ENCODE measurements at places on chromosomes 2 and 18.

GRCh38 chr2:169480079-169480465 lies 778 bp downstream of the BBS5 start:
- no peak for DNase-seq

- no peak for DNase-seq
These were observed 39.4 kb downstream of the SH2D6 start for GRCh38 chr2:85457877-85458316.

DNA sequence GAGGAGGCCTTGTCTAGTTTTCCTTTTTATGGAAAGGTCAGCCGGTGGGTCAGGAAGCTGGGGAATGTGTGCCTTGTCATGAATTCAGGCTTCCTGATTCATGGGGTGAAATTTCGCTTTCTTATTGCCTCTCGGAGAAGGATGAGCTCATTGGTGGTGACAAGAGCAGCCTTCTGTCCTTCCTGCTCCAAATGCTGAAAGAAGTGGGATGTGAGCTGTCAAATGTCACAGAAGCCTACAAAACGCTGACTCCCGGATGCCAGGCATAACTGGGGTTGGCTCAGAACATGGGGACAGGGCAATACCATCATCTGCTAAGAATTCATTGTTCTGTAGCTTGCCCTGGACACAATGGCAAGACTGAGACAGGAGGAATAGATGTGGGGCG lies 55.8 kb upstream of the FAM136A start:
- DNase-seq, result no peak

DNA sequence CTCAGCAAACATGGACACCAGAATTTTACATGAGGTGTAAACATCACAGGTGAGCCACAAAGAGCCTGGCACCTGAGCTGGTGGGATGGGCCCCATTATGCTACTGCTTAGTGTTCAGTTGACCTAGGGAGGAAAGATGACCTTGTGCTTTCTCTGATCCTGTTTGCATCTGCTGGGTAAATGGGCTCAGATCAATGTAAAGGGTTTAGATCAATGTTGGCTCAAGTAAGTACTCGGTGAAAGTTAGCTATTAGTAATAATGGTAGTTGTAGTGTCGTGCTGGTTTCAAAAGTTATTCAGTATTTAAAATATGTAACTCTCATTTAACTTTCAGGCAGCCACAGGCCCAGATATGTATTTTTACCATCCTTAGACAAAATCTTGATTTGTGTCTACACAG lies 19.8 kb downstream of the ABHD3 start:
- DNase-seq, result no peak

- no peak for DNase-seq
These were observed 865.9 kb upstream of the VRK2 start for GRCh38 chr2:57180678-57181077.

GRCh38 chr18:6004119-6004518 lies 108.8 kb upstream of the TMEM200C start:
- DNase-seq, result no peak

GRCh38 chr2:191862156-191862775 lies 15.4 kb upstream of the CAVIN2 start:
- DNase-seq, result no peak

- no peak for DNase-seq
These were observed 7.6 kb upstream of the TNS1 start for GRCh38 chr2:218010140-218010983.

- no peak for DNase-seq
These were observed 2.6 kb downstream of the INHA start for GRCh38 chr2:219574484-219575311.

- DNase-seq, result no peak
These were observed 28.2 kb downstream of the OSBPL1A start for GRCh38 chr18:24369426-24369825.

- no peak for DNase-seq
These were observed 97.2 kb downstream of the VAPA start for GRCh38 chr18:10011061-10011460.

- no peak for DNase-seq
These were observed 3.2 kb downstream of the UBE2E3 start for GRCh38 chr2:180983468-180984242.

- DNase-seq, result no peak
These were observed at the start of gene TYMS for GRCh38 chr18:657311-658000. TSS of gene TYMS (plus strand) at chr18:657653. CDS start at chr18:657743, 90 bp downstream.

DNA sequence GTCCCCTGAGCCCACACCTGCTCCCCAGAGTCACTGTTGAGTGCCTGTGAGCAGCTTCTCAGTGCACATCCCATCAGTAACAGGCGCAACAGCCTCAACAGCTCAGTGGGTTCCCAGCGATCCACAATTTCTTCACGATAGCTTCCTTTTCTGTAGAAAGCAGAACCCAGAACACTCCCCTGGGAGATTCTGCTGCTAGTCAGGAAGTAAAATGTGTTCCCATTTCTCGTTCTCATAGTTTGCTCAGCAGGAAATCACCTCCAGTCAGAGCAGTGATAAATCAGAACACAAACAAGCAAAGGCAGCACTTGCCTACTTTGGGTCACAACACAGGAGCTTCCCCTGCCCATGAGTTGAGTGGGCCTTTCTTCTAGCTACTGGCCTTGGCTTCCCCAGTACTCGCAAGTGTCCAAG lies 48.9 kb upstream of the ATG16L1 start:
- no peak for DNase-seq

GRCh38 chr2:237435844-237436587 lies 22.1 kb upstream of the COL6A3 start:
- DNase-seq, result no peak

DNA sequence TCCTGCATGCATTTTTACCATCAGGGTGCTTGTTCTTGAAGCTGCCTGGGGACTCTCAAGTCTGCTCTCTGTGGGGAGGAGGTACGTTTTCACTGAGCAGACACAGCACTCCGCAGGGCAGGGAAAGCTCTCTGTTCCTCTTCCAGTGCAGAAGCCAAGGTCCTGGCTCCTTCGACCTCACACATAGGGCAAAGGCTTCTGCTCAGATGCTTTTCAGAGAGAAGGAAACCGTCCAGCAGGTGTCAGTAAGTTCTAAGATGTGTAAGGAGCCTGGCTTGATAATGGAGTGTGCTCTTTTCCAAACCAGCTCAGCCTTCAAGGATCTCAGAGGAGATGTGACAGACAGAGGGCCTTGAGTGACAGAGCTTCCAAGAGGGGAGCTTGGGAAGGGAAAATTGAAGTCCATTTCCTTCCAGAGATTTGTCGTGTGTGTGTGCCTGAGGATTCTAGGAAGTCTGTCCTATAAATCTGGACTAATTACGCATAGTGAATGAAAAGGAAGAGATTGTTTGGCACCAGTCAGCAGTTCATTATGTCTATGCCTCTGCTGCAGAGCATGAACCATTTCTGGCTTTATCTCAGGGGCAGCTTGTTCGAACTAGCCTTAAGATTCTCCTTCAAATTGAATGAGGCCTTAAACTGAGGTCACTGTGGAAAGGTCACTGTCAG lies 67.3 kb upstream of the UPP2 start:
- no peak for DNase-seq

- DNase-seq, result no peak
These were observed 411.6 kb downstream of the RND3 start for GRCh38 chr2:150075831-150076230.

DNA sequence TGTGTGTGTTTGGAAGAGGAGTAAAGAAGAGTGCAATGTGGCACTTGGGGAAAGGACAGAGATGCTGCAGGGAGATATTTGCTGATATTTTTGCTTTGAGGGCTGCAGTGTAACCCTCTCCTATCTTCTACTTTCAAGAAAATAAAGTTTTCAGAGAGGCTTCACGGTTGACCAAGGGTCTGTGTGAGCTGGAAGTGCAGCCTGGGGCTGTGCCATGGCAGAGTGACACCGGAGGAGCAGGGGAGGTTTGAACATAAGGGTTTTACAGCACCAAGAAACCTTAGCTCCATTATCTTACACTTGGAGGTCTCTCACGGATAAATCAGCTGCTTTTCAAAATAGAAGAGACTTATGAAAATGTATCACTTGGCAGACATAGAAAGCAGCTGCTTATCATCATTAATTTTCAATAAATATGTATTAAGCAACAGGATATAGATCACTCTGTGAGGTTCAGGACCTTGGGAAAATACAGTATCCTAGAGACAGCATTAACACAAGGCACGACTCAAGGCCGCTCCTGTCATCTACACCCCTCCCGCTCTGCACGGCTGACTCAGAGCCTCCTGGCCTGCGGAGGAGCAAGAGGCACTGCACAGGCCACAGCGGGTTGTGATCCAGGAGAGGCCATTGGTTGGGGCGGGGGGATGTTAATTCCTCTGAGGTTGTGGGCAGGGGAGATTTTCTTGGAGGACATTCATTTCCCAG lies 127.8 kb downstream of the COPS8 start:
- DNase-seq, result no peak

- DNase-seq, result no peak
These were observed 508.9 kb upstream of the MYT1L start for GRCh38 chr2:2839782-2840531.

- DNase-seq, result no peak
These were observed 7.4 kb upstream of the SFTPB start for GRCh38 chr2:85675427-85675826.

GRCh38 chr18:55738483-55739114 lies 150.6 kb upstream of the TCF4 start:
- no peak for DNase-seq

DNA sequence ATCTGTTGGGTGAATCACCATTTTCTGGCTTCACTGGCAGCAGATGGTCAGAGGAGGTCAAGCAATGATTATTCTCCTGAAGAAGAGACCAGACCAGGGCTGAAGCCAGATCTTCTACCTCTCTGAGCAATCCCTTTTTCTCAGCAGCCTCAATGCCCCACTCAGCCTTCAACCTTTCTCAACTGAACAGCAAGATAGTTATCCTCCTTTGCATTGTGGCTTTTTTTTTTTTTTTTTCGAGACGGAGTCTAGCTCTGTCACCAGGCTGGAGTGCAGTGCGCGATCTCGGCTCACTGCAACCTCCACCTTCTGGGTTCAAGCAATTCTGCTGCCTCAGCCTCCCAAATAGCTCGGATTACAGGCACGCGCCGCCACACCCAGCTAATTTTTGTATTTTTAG lies 50.5 kb downstream of the ZFP36L2 start:
- no peak for DNase-seq

DNA sequence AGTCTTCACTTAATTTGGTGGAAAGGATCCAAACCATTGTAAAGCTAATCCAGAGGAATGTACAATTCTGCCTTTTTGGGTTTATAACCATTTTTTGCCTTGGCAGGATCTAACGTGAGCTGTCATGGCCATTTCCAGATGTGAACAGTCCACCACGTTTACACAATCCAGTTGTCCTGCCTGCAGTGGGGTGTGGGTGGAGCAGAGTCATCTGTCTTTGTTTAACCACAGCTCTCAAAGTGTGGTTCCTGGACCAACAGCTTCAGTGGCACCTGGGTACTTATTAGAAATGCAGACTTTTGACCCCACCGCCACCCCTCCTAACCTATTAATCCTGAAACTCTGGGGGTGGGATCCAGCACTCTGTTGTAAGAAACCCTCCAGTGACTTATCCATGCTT lies 35.9 kb downstream of the FHOD3 start:
- no peak for DNase-seq

DNA sequence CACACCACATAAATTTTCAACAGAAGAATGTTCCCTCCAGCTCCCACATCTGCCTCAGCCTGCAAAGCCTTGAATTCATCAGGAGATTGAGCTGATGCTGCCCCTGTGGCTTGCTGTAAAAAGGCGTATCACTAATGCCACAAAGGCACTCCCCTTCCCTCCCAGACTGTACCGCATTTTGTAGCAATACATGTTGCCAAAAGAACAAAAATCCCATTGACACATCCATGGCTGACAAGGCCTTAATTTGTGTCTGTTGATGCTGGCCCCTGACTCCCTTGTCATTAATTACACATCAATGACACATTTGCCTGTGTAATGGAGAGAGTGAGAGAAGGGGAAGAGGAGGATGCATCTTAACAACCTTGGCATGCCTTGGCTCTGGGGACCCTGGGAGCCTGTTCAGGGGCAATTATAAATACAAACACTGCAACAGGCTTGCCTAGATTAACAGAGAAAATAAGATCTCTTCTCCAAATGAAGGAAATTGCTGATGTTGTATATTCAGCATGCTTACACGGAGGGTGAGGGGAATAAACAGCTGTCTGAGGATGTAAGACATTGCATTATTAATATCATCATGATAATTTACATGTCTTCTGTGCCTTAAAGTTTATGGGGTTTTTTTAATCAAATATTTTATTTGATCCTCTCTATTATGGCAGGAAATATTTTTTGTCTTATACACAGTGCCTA lies 264.0 kb downstream of the SUCLG1 start:
- DNase-seq, result no peak

GRCh38 chr2:97849881-97850528 lies 136.6 kb downstream of the ZAP70 start:
- DNase-seq, result no peak

DNA sequence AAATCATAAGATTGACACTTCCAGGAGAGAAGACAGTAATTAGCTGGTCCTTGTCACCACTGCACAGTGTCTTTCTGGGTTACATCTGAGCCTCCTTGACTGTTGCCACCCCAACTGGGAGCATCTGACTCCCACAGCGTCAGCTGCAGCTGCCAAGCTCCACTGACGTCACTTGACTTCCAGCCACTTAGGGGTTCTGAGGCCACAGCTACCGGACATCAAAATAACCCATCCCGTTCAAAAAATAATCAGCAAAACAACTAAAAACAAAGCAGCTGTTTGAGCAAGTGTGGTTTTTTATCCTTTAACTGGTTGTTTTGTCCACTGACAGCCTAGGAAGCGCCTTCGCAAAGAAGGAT lies 206.5 kb upstream of the AGAP1 start:
- no peak for DNase-seq

- no peak for DNase-seq
These were observed 154.5 kb upstream of the LRRTM1 start for GRCh38 chr2:80459028-80459427.

- no peak for DNase-seq
These were observed 50.1 kb downstream of the TIMM21 start for GRCh38 chr18:74198453-74198852.

GRCh38 chr2:211371465-211371864 lies 815.1 kb downstream of the CPS1 start:
- DNase-seq, result no peak

GRCh38 chr2:30971231-30972025 lies 164.2 kb upstream of the CAPN13 start:
- DNase-seq, result no peak

DNA sequence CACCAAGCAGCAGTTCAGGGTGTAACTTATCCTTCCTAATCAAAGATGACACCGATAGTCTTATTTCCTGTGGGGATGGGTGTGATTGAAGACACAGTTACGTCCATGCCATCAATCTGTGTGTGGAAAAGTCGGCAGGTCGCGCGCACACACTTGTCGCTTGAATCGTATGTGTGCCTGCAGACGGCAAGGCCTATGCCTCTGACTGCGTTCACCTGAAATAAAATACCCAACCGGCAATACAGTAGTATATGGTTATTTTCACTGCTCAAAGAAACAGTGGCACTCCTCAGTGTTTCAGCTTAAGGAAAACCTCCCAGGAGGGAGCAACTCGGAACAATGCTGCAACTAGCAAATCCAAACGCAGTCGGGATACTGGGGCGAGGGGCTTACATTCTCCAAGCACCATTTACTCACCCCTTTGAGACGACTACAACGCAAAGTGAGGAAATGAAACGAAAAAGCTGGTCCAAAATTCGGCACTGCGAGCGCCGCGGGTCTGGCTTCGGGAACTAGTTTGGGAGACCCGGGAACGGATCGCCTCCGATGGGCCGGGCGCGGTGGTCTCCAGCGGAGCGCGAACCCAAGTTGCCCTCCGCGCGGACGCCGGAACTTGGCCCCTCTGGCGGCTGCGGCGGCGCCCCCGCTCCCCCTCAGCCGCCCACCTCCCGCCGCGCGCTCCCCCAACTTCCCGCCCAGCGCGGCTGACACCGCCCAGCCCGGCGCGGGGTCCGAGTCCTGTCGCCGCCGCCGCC lies 675 bp downstream of the PRKD3 start:
- DNase-seq, result no peak

GRCh38 chr18:58364876-58365528 lies 263.9 kb downstream of the ALPK2 start:
- DNase-seq, result no peak

Measured in stimulated activated CD8-positive, alpha-beta memory T cell treated with anti-CD3 and anti-CD28 coated beads, Interleukin-4, amount 100 ng/mL, for 1 hour (primary cell).